ENCODE measurements at places on chromosomes 11 and 22.
A peak's percentile ranks its signal among the peaks of the same experiment; 100 is the strongest.

DNA sequence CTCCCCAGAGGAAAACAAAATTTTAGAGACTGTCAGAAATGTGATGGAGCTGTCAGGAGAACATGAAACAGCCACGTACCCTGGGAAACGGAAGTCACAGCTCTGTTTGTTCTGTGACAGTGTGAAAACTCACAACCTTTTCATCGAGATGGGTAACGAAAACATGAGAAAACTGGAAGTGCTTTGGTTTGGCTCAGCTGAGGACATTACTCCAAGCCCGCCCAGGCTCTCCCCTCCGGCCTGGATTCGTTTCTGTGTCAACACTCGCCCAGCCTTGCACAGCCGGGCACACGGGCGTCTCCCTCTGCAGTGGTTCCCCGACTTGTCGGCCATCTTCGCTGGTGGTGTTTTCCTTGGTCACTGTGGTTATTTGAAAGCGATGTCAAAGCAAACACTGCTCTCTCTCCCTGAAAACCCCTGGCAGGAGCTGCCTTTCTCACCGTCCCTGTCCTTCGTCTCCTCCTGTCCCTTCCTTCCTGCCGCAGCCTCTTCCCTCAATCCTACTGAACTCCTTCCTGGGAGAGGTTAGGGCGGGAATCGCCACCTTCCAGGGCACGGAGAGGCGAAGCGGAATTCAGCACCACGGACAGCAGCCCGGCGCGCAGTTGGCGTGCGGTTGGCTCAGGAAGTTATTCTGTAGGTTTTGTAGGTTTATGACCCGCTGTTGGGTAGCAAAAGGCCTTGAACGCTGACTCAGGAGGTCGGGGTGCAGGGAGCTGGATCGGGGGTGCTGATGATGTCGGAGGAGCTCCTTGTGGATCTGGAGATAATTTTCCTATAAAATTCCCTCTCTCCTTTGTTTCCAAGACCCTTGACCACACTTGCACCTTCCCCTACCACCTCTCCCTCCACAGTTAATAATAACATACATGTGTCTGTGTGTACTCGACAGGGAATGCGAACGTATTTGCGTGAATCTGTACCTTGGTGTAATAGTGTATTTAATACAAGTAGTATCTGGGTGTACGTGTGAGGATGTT is 13.1 kb upstream of the RPS19BP1 start:
- DNase-seq, result no peak

DNA sequence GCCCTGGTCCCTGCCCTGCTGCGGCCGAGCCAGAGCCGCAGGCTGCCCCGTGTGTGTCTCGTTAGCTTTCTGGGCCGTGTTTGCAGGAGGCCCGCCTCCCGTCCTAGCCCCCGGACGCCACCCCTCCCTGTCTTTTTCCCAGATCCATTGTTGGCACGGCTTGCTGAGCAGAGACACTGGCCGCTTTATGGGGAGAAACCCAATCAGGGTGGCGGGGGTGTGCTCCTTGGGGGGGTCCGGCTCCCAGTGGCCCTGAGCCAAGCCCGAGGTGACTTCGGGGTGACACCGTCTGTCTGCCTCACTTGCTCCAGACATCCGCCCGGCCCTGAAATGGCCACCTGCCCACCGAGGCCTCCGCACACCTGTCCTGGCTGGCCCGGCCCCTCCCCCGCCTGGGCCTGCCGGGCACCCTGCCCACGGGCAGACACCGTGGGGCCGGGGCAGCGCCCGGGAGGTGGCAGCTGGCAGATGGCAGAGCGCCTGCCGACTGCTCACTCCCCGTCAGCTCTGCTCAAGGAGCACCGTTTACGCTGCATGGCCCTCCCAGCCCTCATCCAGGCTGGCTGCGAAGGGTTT is 43.1 kb upstream of the PPARA start:
- no peak for DNase-seq

DNA sequence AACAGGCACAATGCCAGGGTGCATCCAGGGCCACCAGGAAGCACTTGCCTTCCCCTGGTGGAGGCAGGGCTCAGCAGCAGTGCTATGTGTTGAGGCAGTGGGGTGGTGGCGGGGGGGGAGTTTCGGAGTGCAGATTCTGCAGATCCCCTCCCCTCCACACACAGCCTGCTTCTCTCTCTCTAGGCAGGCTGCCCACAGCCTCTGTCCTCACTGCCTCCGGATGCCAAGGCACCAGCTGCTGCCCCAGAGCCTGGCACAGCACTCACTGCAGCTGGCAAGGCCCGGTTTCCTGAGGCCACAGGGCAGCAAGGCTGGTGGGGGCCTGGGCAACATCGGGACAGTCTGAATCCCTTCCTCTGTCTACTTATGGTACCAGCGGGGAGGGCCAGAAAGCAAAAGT is 35.8 kb downstream of the NRXN2 start:
- no peak for DNase-seq

DNA sequence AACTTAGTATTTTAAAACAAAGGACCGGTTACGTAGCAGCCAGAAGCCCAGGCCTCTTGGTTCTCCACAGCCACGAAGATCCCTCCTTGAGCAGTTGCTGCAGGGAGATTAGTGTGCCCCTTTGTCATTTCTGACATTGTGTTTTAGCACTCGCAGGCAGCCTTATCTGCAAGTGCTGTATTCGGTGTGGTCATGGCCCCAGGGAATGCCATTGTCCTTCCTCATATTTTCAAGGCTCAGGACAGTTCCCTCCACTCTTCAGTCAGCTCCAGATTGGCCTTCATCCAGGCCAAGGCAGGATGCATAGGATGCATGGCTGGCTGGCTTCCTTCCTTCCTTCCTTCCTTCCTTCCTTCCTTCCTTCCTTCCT is 88.5 kb downstream of the ZBTB16 start:
- no peak for DNase-seq

DNA sequence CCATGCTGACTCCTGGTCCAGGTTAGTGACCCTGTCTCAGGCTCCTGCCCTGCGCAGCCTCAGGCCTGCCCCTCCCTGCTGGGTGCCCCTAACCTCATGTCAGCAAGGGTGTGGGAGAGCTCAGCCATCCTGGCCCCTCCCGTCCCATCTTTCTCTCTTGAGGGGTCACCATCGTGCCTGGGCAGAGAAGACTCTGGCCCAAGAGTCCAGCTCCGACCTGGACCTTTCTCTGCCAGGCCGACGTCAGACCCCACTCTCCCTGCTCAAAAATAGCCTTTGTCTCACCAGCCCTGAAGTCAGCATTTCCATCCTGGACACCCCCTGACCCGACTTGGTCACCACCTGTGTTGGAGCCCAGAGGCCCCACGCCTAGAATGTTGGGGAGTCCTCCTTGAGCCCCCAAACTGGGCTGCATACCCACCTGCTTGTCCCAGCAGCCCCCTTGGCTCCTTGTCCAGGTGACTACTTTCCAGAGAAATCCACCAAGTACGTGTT is 4.9 kb downstream of the SCGB1C1 start:
- DNase-seq, result no peak

DNA sequence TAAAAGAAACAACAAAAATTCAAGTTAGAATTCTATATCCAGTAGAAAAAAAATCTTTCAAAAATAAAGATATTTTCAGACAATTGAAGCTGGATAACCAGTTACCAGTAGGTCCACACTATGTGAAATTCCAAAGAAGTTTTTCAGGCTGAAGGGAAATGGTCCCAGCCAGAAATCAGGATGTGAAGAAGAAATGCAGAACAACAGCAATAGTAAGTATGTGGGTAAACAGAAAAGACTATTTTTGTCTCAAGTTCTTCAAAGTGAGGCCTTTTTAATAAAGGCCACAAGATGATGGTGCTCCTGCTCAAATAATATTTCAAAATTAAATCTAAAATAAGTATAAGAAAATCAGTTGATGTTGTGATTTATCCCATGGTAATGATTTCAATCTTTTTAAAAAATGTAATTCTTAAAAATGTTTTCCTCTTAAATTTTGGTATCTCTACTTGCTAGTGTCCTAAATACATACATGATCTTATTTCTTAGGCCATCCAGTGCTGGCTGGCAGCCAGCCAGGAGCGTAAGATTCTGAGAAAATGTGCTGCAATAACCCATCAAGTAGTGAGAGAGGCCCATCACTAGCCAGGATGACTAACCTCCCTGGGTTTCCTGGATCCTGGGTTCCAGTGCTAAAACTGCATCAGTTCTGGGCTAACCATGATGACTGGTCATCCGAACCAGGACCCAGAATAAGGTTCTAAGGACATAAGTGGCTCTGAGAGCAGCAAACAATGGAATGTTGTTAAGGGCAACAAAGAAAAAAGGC is 15.6 kb upstream of the UCP3 start:
- DNase-seq, result peak; percentile 43

- no peak for DNase-seq
These were observed 220.8 kb downstream of the RAB38 start for GRCh38 chr11:87954476-87954875.

GRCh38 chr22:37316875-37317371 is 34.6 kb downstream of the CYTH4 start:
- DNase-seq, result peak; percentile 61

GRCh38 chr22:17284888-17285287 is 65.7 kb upstream of the ADA2 start:
- DNase-seq, result no peak

DNA sequence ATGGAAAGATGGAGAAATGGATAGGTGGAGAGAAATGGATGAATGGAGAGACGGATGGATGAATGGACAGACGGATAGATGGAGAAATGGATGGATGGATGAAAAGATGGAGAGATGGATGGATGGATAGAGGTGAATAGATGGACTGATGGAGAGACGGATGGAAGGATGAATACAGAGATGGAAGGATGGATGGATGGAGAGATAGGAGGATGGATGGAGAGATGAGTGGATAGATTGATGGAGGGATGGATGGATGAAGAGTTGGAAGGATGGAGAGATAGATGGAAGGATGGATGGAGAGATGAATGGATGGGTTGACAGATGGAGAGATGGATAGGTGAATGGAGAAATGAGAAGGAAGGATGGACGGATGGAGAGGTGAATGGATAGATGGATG is 63.7 kb downstream of the FLRT1 start:
- DNase-seq, result no peak

DNA sequence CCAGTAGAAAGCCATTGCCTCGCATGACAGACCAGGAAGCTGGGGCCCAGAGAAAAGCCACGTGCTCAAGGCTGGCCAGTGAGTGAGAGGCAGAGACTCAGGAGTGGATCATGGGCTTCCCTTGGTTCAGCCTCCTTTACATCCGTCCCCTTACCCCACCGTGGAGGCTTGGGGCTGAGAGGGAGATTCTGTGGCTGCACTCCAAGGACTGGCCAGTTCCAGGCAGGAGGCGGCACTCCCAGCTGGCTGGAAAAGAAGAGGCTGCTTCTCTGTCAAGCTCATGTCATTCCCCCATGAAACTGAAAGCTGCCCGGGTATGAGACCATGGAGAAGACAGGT is 6.6 kb upstream of the ASCL2 start:
- no peak for DNase-seq

DNA sequence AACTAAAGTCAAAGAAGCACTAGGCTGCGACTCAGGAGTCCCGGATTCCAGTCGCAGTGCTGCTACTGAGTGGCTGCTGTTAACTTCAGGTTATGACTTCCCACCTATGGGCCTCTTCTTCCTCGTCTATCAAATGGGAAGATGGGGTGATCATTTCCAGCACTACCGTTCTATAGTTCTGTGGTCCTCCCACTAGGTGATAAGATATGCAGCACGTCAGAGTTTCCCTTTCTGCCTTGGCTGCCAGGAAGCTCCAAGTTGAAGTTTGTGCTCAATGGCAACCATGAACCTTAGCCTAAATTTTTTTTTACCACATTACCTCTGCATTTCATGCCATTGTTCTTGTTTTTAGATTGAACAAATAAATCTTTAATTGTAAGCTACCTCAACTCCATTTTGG is 38.7 kb downstream of the ALX4 start:
- no peak for DNase-seq

GRCh38 chr22:37069719-37070118 is 18.2 kb downstream of the KCTD17 start:
- DNase-seq, result no peak

GRCh38 chr11:112795911-112796649 is 165.1 kb upstream of the NCAM1 start:
- DNase-seq, result no peak

- peak; percentile 40 for DNase-seq
These were observed 16.1 kb upstream of the OR51M1 start for GRCh38 chr11:5367448-5368074.

GRCh38 chr11:79768343-79768742 is 327.5 kb upstream of the TENM4 start:
- DNase-seq, result no peak

GRCh38 chr11:44992181-44992582 is 41.5 kb upstream of the TP53I11 start:
- no peak for DNase-seq

DNA sequence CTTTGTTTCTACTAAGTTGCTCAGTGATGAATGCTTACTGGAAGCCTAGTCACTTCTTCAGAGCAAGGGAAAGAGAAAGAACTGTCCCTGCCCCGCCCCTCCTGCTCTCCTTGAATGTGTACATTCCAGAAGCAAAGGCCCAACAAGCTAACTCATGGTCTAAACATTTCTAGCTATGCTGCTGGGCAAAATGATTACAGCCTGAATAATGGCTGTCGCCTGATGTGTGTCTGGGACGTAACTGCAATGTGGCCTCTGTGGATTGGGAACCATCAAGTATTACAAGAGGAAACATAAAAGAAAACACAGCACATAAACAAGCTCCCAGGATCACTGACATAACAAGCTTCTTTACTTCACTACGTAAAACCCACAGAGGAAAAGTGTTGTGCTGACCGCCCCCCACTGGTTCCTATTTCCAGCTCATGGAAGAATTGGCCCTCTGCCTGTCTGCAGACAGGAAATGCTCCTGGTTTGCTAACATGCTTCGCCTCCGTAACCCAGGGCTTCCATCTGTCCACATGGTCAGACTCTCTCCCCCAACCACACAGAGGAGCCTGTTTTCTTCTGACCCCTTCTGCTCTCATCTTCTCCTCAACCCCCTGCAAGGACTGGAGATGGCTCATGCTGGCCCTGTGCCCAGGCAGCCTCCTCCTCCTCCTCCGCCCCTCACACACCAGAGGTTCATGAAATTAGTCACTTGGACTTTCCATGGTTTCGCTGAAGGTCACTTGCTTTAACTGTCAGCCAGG is 187.2 kb downstream of the MAML2 start:
- DNase-seq, result peak; percentile 96

GRCh38 chr22:47215851-47216250 is 453.4 kb downstream of the TBC1D22A start:
- DNase-seq, result no peak

DNA sequence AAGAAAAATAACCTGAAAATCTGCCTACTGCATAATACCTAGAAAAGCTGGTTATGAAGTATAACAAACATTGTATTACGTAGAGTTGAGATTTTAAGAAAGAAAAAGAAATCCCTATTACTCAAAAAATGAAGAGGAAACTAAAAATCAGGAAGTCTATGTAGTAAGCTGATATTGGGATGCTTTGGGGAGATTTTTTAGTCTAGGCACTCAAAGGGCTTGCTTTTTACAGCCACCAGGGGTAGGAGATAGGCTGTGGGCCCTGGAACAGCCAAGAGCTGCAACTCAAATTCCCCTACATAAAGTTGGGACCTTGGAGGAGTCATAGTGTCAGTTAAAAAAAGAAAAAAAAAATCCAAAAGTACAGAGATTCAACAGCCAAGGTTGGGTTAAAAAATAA is 90.4 kb downstream of the RELT start:
- DNase-seq, result no peak
